ENCODE measurements at places on chromosomes 7 and 10.

- DNase-seq: no peak
Observed at GRCh38 chr7:55303220-55303619, 61.9 kb upstream of the LANCL2 start.

- no peak for DNase-seq
Observed at GRCh38 chr10:48254750-48255512, 19.6 kb downstream of the FRMPD2 start.

DNA sequence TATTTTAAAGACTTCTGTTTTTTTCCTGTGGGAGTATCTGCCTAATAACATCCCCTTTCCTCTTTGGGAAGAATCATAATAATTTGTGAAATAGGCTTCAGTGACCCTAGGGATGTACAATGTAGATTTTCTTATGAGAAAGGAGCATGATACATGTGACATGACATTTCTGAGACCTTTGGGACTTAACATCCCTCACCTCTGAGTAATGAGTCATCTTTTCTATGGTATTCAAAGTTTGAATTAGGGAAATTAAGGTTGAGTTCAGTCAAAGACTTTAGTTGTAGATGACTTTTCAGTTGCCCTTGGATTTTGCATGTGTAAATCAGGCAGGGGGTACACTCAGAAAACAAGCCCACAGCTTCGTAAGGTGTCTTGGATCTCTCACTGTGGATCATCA is 14.3 kb downstream of the GRK5 start:
- peak; percentile 6 for DNase-seq

GRCh38 chr7:11858026-11858425 is 26.0 kb upstream of the THSD7A start:
- DNase-seq: no peak

DNA sequence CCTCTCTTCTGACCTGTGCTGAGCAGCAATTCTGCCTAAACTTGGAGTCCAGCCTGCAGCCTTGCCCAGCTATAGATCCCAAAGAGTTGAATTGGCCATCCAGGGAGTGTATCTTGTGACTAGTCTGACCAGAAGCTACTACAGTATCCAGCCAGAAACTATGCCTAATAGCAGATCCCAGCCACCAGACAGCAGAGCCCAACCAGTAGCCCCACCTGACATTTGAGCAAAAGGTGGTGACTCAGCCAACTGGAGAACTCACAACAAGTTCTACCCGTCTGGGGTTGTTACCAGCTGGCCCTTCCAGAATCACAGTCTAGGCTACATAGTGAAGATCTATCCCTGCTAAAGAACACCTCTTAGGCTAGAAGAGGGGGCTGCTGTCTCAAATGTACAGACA is 315.0 kb downstream of the CRPPA start:
- DNase-seq: no peak

GRCh38 chr7:35971133-35971891 is 170.5 kb downstream of the SEPTIN7 start:
- peak; percentile 47 for DNase-seq

DNA sequence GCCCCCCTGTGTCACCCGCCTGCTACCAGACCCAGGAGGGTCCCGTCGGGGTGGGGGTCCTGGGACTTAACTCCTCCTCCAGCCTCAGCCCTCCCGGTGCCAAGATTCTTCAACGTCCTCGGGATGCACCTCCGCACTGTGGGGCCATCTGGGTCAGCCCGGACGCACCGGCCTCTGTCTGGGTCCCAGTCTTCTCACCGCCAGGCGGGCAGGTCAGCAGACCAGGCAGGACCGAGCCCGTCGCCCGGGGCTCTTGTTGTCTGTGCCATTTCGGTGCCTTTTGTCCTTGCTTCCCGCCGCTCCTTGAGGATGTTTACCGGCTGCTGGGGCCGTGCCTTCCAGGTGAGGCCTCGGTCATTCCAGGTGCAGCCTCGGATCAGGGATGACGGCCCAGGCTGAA is 32.1 kb upstream of the PSMG3 start:
- no peak for DNase-seq

DNA sequence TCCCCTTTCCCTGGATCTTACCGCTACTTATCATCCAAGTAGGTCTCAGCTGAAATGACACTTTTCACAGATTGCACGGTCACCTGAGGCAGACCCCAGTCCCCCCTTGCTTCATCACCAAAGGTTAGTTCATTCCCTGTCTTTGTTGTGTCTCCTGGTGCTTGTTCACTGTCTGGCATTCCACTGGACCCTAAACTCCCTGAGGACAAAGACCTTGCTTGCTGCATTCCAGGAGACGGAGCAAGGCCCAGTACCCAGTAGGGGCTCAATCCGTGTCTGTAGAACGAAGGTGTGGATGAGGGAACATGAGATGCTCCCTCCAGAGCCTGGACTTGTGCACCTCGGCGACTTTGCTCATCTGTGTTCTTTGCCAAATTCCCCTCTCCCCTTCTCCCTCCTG is 160.0 kb downstream of the RAB11FIP2 start:
- no peak for DNase-seq

- DNase-seq: no peak
Observed at GRCh38 chr7:102289057-102289456, 2.4 kb downstream of the SH2B2 start.

DNA sequence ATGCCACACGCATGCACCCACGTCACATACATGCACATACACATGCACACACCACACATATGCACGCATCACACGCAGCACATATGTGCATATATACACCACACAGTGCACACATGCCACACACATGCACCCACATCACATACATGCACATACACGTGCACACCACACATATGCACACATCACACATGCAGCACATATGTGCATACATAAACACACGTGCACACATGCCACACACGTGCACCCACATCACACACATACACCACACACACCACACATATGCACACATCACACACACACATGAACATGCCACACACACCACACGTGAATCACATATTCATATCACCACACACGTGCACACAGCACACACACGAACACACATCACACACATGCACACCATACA is 338.8 kb downstream of the PTPRN2 start:
- no peak for DNase-seq

- no peak for DNase-seq
Observed at GRCh38 chr10:11242443-11243387, 225.0 kb downstream of the CELF2 start.

GRCh38 chr7:121313220-121313792 is 15.5 kb upstream of the WNT16 start:
- no peak for DNase-seq

- DNase-seq: no peak
Observed at GRCh38 chr10:87702973-87703294, 43.3 kb downstream of the PAPSS2 start.

DNA sequence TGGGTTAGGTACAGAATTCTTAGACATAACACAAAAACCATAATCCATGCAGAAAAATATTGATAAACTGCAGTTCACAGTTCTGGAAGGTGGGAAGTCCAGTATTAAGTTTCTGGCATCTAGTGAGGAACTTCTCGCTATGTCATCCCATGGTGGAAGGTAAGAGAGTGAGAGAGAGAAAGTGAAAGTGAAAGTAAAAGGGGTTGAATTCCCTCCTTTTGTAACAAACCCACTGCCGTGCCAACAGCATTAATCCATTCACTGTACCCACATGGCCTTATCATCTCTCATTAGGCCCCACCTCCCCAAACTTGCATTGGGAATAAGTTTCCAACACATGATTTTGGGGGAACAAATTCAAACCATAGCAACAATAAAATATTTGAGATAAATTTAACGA is 17.1 kb downstream of the ZNF485 start:
- no peak for DNase-seq

GRCh38 chr7:43505412-43505811 is 77.5 kb upstream of the STK17A start:
- no peak for DNase-seq

DNA sequence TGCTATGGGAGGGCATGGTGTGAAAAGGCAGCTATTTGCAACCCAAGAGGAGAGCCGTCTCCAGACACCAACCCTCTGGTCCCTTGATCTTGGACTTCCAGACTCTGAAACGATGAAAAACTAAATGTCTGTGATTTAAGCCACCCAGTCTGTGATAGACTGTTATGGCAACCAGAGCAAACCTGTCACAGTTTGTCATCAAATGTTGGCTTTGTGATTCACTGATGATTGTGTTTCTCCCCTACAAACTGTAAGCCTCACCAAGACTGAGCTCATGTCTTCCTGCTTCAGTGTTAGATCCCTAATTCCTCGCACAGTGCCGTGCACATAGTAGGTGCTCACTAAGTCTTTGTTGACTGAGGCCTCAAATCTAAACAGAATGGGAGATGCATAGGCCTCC is 224.6 kb upstream of the PITRM1 start:
- DNase-seq: no peak

- DNase-seq: no peak
Observed at GRCh38 chr10:85448716-85449115, 917.9 kb downstream of the GRID1 start.

GRCh38 chr10:86931872-86932271 is 25.5 kb downstream of the MMRN2 start:
- DNase-seq: peak; percentile 13

DNA sequence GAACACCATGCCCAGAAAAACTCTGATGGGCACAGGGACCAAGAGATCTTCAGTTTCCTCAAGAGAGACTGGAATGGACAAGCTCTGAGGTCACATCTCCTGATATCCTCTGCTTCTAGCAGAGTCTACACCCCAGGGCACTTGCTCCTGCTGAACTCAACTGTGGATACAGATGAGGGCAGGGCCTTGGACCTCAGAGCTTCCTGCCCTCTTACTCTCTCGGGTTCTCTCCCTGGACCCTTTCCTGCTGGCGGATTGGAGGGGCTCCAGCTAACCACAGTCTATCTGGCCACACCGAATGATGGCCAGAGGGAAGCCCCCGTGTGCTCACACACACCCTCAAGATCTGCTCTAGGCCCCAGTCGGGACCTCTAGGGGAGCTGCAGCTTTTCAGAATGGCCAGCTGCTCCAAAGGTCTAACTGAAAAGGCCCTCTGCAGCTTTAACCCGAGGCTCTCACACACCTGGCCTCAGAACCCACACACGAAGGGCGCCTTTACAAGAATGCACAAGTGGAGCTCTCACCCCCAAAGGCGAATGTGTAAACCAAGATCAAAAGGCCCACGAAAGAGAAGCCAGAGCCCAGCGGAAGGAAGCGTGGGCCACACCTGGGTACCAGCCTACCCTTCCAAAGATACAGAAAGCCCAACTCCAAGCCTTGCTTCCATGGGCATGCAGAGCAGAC is 65.5 kb downstream of the FAM53B start:
- no peak for DNase-seq

DNA sequence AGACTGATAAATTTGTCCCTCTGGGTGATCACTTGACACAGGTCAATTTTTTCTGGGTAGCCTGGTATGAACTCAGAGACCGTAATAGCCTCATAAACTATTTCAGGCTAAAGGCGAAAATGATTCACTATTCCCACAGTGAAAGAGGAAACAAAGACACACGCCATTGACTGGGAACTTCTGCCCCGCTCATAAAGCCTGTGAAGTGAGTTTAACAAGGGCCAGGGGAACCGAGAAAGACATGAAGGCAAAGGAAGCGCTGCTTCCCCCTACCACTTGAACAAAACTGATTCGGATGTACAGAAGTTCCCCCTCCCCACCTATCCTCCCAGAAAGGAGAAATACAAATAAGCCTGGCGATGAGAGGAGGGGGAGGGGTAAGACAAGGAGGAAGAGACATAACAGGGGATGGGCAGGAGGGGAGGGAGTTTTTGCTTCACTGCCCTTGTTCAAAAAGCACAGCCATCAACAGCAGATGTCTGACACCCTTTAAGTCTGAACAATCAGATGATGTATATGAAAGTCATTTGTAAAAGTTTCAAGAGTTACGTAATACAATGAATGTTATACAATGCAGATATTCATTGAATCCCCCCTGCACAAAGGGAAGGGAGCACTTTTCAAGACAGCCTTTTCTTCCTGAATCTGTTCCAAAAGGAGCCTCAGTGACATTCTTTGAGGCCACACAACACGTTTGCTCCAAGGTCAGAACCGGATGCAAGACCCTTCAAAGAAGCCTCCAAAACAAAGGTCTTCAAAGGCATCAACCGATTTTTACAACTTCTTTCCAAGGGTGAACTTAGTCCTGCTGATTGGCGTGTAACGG is 734 bp downstream of the ABCB4 start:
- peak; percentile 50 for DNase-seq

DNA sequence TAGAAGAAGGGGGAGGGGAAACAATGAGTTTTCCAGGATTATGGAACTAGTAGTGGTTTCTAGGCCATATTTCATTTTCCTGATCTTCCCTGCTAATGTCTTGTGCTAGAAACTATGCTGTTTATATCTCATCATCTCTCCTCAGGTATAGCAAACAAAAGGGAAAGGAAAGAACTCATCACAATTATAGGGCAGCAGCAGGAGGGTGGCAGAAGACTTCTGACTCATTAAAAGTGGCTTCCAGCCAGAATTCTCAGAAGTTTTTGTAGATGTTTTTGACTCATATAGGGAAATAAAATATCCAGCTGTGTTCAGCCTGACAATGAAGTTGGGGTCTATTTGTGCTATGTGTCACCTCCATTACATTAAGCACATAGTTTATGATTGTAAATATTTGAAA is 6.5 kb downstream of the AHR start:
- peak; percentile 42 for DNase-seq

- DNase-seq: no peak
Observed at GRCh38 chr7:29350351-29350750, 155.8 kb downstream of the CHN2 start.

DNA sequence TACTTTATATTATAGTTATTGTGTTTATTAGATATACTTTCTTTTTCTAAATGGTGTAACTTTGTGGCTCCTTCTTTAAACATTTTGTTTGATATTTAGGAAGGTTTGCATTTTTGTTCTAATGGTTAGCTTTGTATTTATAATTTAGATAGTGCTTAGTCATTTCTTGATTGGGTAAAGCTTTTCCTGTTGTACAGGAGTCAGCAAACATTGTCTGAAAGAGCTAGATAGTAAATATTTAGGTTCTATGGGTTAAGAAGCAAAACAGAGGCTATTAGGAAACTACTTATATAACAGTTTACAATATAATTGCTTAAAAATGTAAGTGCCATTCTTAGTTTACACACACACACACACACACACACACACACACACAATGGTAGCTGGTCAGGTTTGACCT is 70.6 kb upstream of the CCDC6 start:
- DNase-seq: no peak

DNA sequence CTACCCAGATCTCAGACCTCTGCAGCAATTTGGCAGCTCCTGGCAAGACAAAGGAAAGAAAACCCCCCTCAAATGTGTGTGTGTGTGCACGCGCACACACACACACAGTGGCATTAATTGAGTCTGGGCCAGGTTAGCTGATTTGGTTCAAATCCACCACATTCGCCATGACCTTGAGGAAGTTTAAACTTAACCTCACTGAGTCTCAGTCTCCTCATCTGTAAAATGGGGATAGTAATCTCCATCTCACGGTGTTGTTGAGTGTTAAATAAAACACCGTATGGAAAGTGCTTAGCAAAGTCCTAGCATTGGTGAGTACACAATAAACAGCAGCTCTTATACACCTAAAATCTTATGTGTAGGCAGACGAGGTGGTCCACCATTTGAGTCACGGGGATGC is 4.9 kb downstream of the LOXL4 start:
- no peak for DNase-seq

- DNase-seq: no peak
Observed at GRCh38 chr10:130387936-130388580, 251.9 kb downstream of the GLRX3 start.

GRCh38 chr7:66239467-66239856 is 34.3 kb downstream of the TPST1 start:
- DNase-seq: no peak
